ENCODE measurements at places on chromosomes 5 and 9.

GRCh38 chr9:16624744-16625117 lies 245.7 kb downstream of the BNC2 start:
- DNase-seq = no peak

DNA sequence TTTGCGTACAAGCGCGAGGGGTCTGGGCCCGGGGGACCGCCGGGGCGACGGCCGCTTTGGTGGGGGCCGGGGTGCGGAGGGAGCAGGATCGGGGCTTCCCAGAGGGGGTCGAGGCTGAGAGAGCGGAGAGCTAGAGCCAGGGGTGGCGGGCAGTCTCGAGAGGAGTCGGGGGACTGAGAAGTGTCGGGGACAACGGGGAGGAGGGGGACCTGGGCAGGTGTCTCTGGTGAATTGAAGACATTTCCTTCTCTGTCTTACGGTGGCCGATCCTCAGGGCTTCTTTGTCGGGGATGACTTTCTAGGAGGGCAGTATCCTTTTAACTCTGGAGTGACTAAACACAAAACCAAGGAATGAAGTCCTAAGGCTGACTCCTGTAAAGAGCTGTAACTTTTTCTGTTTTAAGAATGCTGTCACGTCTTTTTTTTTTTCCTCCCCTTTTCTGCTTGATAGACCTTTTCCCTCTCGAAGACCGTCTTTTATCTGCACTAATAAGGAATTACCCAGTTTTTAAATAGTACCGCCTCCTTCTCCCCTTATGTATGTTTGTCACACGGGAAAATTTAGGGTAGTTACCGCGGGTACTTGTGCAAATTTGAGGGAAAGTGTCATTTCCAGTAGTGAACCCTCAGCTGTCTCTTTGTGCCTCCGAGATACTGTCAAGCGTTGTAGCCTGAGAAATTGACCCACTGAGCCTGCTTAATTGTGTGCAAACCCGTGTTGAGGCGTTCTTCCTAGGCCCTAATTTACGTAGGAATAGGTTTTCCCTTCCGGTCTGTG lies 822 bp downstream of the DENND4C start:
- DNase-seq = peak; percentile 49

- no peak for DNase-seq
These were observed 12.9 kb upstream of the F2RL1 start for GRCh38 chr5:76805821-76806505.

- DNase-seq = peak; percentile 43
These were observed 139.3 kb upstream of the TLE4 start for GRCh38 chr9:79432485-79432884.

- no peak for DNase-seq
These were observed 68.1 kb downstream of the ARHGEF28 start for GRCh38 chr5:73694089-73694488.

DNA sequence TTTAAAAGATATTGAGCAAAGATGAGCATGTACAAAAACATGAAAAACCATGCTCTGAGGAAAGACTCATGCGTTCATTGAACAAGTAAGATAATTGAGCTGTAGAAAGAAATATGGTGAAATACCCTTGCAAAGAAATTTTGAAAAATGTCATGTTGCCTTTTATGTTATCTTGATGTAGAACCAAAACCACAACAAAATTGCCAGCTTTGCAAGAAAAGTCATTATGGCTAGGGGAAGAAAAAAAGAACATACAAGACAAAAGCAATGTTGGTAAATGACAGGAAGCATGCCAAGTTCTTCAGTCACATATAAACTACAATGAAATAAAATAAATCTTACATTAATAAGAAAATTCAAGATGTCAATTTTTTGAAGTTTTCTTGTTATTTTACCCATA lies 368.0 kb downstream of the IRX1 start:
- no peak for DNase-seq

- no peak for DNase-seq
These were observed 267.2 kb downstream of the MAT2B start for GRCh38 chr5:163772644-163773043.

DNA sequence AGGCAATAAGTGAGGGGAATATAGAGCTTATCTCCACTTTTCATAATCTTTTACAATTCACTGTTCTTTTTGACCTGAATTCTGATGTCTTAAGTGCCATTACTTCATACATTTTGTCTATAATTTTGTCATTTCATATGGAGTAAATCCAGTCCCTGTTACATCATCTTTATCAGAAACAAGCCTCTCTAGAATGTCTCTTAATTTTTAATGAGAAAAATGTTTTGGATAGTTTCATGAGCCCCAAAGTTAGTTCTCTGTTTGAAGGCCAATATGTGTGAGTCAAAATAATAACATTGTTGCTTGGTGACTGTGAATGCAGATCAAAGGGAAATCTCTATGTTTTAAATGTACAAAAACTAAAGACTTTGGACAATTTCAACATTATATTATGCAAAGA lies 329.6 kb upstream of the ARRDC3 start:
- DNase-seq = no peak

DNA sequence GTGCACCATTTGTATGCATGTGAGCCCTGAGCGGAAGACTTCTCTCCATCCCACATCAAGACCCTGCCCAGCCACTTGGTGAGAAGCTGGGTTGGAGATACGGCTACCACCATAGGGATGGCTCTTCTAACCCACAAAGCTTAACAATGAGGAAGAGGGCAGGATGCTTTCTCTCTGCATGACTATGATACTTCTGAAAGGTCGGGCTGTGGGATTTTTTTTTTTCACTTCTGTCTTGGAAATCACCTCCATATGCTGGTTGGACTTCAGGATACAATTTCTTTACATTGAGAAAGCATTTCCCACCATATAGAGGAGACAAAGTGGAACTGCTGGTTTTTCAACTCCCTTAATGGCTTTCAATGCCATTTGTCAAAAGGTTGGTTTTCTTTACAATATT lies 30.5 kb downstream of the ZNF366 start:
- DNase-seq = no peak

DNA sequence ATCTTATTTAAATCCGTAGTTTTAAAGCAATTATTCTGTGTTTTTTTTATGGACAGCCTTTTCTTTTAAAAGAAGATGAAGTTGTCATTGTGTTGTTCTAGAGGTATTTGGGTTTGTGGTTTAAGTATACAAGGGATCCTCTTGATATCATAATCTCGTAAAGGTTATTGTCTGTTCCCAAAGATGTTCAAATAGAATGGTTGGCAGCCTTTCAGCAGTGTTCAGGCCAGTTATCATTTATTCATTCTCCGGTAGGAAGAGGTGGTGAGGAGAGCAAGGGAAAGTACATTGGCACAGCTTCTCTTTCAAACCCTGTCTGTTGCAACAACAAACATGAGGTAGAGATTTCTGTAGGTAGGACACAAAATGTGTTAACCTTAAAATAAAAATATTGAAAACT lies 147.0 kb downstream of the FOCAD start:
- no peak for DNase-seq

DNA sequence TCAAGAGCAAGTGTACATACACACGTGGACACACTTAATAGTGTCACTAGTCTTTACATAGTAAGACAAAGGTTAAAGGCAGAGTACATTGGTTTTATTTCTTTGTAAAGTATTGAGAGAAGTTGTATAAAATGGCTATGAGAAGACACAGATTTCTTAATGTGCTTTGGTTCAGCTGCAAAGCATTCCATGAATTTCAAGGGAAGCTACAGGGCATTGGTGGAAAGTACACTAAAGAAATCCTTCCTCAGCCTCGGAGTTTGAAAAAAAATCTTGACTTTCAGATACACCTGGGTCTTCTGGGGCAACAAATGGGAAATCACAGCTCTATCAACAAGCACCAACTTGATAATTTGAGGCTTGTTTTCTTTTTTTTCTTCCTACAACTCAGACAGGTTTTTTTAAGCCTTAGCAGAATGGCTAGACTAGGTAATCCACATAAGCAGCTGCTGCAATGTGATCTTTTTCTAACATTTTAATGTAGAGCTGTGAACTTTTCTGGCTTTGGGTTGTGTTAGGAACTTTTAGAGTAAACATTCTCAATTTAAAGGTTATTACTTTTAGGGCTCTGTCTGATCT lies 140.4 kb upstream of the FST start:
- DNase-seq = no peak

- DNase-seq = peak; percentile 76
These were observed 800 bp upstream of the KCNN2 start for GRCh38 chr5:114360816-114361723.

GRCh38 chr9:14412775-14413174 lies 98.8 kb upstream of the NFIB start:
- DNase-seq = no peak

- DNase-seq = no peak
These were observed 225.4 kb upstream of the RFX3 start for GRCh38 chr9:3751125-3751758.

DNA sequence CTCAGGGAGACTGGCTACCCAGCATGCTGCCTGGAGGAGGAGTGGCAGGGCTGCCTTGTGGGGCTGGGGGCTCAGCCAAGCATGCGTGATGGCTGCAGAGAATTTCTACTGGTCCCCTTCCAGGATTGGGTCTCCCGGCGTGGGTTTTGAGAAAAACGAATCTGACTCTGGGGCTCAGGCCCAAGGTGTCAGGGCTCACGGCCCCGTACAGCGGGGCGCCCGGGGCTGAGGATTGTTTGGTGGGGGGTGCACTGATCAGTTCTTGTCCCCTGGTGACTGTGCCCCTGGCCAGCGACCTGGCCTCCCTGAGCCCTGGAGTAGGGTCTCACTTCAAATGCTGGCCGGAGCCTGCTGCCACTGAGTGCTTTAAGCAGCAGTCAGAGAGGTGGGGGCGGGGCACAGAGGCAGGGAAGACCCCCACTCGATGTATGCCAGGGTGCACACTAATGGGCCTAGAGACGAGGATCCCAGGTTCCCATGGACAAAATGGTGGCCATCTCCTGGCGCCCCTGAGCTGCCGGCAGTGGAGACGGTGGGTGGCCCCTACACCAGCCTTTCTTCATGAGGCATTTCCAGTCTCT lies 45.5 kb upstream of the RNU6ATAC start:
- DNase-seq = no peak

- no peak for DNase-seq
These were observed 17.9 kb downstream of the STC2 start for GRCh38 chr5:173310218-173310769.

GRCh38 chr9:88696501-88696900 lies 161.5 kb downstream of the NXNL2 start:
- no peak for DNase-seq

DNA sequence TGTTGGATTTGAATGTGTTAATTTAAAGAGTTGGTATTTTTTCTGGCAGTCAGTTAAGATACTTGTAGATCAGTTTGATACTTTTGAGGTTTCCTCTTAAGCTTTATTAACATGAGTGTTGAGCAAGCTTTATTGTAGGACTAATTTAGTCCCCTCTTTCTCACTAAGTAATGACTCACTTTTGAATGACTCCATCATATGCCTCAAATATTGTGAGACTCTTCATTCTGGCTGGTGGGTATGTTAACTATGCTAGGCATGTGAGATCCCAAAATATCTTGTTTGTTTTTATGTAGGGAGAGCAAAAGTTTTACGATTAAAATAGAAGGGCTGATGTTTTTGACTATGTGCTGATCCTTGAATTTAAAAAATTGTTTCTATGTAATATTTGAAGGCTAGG lies 355.7 kb downstream of the IZUMO3 start:
- no peak for DNase-seq

DNA sequence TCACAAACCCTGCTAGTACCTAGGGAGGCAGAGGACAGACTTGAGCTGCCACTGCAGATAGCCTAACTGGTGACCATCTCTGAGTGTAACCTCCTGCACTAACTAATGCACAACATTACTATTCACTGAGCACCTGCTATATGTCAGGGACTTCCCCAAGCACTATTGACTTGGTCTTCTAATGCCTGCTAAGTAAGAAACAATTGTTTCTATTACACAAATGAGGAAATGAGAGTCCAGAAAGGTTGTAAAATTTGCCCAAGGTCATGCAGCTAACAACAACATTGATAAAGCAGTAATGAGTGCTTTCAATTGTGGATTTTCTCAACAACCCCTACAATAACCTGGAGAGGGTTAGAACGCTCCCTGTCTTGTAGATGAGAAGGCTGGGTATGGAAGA lies 183.7 kb downstream of the ZNF462 start:
- DNase-seq = no peak

GRCh38 chr5:67238191-67238590 lies 41.6 kb upstream of the CD180 start:
- no peak for DNase-seq

- no peak for DNase-seq
These were observed 499.0 kb upstream of the SGCD start for GRCh38 chr5:155827949-155828348.

DNA sequence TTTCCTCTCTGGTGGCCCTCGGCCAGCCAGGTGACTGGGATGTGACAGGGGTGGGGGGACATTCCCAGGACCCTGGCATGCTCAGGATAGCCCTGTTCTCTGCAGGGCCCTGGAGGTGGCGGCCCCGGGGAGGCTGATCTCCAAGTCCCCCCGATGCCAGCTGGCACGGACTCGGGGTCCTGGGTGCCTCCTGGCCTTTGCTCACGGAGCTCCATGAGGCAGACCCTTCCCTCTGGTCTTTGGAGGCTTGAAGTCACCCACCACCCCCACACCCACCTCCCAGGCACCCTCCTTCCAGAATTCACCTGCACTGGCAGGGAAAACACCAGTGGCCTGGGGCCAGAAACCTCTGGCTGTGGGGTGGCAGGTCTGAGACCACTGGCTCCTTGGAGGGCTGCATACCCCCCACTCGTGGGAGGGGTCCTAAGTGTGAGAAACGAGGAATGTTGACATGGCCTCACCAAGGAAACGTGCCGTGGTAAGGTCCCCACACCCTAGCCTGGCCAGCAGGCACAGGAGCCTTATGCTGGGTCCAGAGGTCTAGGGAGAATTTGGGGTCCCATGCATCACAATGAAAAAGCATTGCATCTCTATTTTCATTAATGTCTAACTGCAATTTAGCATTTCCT lies 130.8 kb upstream of the FAM120A start:
- DNase-seq = no peak

- DNase-seq = no peak
These were observed 13.5 kb downstream of the GFPT2 start for GRCh38 chr5:180339583-180340183.

DNA sequence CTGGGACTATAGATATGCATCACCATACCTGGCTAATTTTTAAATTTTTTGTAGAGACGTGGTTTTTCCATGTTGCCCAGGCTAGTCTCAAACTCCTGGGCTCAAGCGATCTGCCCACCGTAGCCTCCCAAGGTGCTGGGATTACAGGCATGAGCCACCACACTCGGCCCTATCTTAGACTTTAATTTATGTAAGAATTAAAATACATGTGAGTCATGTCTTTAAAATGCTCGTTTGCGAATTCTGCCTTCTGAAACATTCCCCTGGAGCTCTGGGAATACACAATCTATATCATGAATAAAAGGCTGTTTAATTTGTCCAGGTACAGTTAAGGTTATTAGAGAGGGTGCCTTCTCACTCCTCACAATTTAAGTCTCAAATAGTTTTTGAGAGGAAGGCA lies 32.8 kb downstream of the RHOBTB3 start:
- no peak for DNase-seq

All from DMS53 (cell line).